ENCODE measurements at places on chromosomes 5 and 9.
A peak's percentile ranks its signal among the peaks of the same experiment; 100 is the strongest.

- no peak for DNase-seq
These were observed 32.7 kb downstream of the OSMR start for GRCh38 chr5:38878391-38879077.

DNA sequence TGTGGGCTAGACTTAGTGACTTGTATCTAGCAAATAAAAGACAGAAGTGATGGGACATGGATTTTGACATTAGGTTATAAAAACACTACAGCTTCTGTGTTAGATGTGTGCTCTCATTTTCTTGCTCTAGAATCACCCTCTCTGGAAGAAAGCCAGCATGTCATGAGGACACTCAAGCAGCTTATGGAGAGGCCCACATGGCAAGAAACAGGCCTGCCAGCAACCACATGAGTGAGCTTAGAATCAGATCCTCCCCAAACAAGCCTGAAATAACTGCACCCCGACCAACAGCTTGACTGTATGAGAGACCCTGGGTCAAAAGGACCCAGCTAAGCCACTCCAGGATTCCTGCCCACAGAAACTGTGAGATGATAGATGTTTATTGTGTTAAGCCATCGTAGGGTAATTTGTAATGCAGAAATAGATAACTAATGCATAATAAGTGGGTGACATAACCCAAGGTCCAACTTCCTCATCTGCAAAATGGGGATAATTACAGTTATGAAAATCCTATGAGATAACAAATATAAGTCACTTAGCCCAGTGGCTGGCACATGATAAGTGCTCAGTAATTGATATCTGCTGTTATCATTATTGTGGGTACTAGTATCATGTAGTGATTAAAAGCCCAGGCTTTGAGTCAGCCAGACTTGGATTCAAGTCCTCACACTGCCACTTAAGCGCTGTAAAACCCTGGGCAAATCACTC is 86.5 kb downstream of the KLHL3 start:
- DNase-seq = no peak

- DNase-seq = no peak
These were observed 112.9 kb downstream of the INSYN2B start for GRCh38 chr5:169867347-169867746.

- no peak for DNase-seq
These were observed 727 bp upstream of the GLIPR2 start for GRCh38 chr9:36135741-36136271.

GRCh38 chr5:149382517-149383220 is 3.6 kb upstream of the IL17B start:
- DNase-seq = no peak

- peak; percentile 71 for DNase-seq
These were observed 35.2 kb upstream of the GLDC start for GRCh38 chr9:6680797-6681146.

DNA sequence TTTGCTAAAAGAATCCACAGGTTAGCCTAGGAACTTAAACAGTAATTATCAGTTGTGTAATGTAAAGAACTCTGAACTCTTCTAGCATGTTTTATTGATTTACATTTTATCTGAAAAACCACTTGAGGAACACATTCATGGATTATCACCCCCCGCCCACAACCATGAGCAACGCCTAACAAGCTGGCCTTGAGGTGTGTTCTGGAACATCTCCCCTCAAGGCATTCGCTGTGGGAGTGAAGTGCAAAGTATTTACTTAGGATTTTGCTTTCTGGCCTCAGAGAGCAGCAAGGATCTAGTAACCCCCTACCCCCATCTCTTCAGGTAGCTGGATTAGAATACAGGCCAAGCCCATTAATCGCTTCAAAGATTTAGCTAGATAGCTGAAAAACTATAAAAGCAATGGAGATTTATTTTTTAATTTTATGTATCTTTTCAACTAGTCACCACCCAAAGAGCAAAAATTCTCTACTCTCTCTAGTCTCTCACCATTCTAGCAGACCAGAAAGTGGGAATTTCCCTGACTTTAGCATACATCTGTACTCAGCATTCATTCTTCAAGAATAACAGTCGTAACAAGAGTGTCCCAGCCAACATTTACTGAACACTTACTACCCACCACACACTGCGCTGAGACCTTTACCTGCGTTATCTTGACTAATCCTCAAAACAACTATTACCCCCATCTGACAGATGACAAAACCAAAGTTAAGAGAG is 37.2 kb downstream of the DDX31 start:
- DNase-seq = no peak

DNA sequence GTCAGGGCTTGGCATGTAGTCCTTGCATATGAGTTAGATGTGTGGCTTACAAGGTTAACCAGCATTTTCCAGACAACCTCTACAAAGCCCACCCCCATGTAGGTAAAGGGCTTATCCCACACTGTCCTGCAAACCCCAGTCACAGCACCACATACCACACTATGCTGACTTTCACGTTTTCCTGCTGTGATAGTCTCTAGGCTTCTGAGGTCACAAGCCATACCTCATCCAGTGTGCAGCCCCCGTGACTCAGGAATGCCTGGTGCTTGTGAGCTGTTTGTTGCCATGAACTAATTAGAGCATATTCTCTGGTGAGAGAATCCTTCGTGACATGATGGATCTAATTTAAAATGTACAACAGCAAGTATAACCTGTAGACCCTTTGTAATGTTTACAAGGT is 50.8 kb downstream of the ERAP1 start:
- DNase-seq = no peak

- no peak for DNase-seq
These were observed 6.8 kb downstream of the CTSL start for GRCh38 chr9:87732756-87733155.

DNA sequence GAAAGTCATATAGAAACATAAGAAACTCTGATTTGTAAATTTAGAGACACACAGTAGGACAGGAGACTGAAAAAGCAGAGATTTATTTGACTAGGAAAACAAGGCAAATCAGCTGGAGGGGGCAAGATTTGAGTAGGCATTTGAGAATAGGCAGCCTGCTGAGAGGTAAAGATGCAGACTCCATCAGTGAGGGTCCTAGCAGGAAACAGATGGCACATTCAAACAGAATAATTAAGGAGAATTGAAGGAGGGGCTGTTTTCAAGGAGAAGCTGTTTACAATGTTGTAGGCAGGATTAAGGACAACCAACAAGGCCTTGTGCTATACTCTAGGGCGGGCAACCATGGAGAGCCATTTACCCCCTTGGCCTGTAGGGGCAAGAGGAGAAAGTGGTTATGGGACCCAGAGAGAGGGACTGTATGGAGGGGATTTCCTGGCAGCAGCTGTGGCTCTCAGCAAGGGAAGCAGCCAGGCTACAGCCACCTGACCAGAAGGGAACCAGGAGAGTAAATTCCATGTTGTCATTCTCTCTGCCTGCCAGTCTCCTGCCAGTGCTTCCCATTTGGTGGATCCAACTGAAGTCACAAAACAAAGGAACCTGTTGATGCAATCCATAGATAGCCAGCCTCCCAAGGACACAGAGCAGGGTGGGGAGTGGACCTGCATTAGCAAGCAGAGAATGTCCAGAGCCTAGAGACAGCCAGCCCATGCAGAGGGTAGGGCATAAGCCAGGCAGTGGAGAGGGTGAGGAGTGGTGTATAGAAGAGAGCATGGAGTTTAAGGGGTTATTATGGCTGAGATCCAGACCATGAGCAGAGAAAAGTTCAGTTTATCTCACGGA is 38.2 kb downstream of the PAPPA start:
- no peak for DNase-seq

- DNase-seq = no peak
These were observed 540.9 kb downstream of the KIF4B start for GRCh38 chr5:155554500-155554899.

- no peak for DNase-seq
These were observed 15.1 kb downstream of the REXO4 start for GRCh38 chr9:133402689-133403088.

- no peak for DNase-seq
These were observed 146.9 kb downstream of the TENT4A start for GRCh38 chr5:6859951-6860638.

DNA sequence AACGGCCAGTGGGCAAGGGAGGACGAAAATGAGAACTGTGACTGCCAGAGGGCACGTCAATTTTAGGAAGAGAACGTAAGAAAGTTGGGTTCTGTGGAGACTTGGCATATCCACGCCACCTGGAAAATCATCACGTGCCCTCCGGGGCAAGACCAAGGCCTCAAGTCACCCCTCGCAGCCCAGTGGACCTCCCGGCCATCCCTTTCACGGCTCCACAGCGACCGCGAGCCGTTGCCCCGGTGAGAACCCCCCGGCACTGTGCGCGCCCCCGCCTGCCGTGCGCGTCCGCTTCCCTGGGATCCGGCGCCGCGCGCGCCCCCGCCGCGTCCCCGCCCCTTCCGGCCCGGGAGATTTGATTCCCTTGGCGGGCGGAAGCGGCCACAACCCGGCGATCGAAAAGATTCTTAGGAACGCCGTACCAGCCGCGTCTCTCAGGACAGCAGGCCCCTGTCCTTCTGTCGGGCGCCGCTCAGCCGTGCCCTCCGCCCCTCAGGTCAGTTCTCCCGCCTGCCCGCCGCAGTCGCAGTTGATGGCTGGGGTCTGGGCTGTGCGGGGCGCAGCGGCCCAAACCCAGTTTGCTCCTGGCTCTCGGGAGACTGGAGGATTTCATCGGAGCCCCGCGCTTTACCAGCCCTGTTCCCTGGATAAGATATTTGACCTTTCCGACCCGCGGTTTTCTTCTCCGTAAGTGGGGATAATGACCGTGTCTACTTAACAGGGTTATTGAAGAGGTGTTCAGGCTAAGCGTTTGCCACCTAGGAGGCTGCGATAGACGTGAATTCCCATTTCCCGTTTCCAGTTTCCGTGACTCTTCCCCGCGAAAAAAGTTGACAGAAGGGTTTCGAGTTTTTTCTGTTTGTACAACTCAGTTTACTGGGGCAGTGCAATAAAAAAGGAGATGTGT is at the start of gene MELK:
Gene MELK, plus strand, starts transcription at position 381 of the 904 bp plus-strand sequence. CDS start 8,787 bp downstream, outside the sequence.
- peak; percentile 73 for DNase-seq

DNA sequence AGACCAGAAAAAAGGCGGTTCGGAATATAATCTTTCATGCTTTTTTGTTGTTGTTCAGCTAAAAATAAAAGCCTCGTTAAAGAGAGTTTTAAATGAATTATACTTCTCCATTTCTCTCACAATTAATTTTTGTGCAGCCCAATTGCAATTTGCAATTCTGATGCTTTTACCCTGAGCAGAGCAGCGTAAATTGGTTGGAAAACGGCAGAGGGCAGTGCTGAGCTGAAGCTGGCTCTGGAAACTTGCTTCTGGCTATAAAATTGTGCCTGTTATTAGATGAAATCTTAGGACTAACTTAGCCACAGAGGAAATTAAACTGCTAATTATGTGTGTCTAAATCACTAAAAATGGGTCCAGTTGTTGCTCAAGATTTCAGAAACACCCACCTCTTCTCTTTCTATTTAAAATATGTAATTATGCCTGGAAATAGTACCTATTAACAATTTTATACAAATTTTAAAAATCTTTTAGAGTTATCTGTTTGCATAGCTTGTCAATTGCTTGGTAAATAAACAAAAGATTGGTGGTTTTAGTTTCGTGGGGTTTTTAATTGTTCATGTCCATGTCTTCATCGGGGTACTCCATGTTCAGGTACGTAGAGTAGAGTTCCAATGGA is 441.8 kb upstream of the TLE4 start:
- DNase-seq = peak; percentile 64

- no peak for DNase-seq
These were observed 7.4 kb downstream of the PSAT1 start for GRCh38 chr9:78304357-78304756.

DNA sequence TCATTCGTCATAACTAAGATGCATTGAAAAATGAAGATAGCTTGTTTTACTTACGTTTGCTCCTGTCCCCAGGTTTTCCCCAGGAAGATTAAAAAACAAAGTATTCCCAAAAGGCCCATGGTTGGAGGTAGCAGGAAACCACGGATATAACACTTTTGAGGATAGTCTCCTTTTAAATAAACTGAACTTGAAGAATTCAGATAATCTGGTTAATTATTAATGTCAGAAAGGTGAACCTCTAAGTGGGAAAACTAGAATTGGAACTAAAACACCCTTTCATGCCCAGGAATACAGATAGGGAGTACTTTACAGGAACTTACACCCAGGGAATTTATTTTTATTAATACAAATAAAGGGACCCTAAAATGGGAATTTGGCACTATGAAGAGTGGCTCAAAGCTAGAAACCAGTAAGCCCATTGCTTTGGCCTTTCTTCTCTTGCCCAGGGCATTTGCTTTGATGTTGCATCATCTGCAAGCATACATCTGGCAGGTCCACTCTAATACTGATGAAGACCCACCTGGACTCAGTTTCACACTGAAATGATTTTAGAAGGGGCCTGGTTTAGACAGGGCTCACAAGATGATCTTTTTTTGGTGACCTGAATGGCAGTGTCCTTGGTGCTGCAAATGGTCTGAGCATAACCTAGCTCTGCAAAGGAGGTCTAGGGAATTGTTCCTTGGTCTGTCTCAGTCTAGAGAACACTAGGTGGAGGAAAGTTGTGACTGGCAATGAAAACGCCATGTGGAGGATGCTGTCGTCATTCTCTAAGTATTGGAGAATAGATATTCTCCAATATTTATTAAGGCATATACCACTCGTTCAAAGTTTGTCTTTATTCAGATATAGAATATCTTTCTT is at the start of gene C5:
Gene C5, minus strand, starts transcription at position 148 of the 861 bp plus-strand sequence. Its CDS starts 29 bp downstream, at position 119.
- no peak for DNase-seq

DNA sequence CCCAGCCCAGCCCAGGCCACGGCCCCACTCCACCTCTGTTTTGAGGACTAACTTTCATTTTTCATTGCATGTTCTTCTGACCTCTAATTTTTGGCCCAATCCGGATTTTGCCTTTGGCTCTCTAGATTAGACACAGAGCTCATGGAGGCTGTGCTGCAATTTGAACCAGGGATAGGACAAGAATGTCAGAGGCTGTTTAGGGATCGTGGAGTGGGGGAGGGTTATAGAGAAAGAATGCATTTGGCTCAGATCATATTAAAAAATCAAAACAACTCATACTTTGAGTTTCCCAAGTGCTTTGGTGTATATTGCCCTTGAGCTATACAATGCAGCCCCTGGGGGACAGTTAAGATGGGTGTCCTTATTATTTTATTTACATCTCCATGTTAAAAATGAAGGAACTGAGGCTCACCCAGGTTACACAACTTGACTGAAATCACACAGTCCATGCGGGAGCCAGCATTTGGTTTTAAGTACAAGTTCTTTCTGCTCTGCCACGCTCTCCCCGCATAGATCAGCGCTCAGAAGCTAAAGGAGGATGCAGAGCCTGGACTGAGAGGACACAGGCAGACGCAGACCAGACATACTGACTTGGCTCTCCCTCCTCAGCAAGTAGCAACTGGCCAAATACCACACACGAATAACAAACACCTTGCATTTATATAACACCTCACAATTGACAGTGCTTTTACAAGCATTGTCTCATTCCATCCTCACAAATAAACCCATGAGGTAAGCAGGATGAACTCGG is 126.4 kb upstream of the RAI14 start:
- no peak for DNase-seq

- DNase-seq = no peak
These were observed 1.5 kb upstream of the GABBR2 start for GRCh38 chr9:98709968-98710965.

GRCh38 chr9:132898051-132898450 is 19.4 kb downstream of the SPACA9 start:
- DNase-seq = no peak

DNA sequence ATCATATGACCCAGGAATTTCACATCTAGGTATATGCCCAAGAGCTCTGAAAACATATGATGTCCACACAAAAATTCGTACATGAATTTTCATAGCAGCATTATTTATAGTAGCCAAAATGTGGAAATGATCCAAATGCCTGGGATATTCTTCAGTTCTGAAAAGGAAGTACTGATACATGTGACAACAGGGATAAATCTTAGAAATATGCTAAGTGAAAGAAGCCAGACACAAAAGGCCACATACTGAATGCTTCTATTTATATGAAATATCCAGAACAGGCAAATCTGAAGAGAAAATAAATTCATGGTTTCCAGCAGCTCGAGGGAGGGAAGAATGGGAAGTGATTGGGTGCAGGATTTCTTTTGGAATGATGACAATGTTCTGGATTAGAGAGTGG is 16.8 kb upstream of the ZBTB43 start:
- no peak for DNase-seq

Data from NCI-H1105 treated with DMSO at 0.1 percent for 48 hours (cell line).